ENCODE measurements at places on chromosomes 3 and 15.

- DNase-seq = no peak
These were observed 95.4 kb downstream of the ZNF621 start for GRCh38 chr3:40620151-40620550.

GRCh38 chr3:170553788-170554757, 31.8 kb downstream of the SLC7A14 start:
- DNase-seq = no peak

DNA sequence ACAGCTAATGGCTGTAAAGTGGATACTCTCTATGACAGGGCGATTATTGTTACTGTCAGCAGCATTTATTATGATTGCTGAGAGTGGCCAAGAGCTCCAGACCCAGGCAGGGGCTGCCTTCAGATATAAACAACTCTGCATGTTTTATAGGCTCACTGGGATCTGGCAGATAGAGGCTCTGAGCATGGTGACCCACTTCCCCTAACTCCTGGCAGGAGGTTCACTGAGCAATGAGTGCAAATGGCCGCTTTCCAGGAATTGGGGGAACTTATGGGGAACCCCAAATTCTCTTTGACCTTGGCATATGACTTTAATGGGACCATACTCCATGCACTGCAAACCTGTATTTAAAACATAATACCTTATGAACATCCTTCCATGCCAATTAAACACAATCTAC, 59.0 kb downstream of the SCN5A start:
- no peak for DNase-seq

DNA sequence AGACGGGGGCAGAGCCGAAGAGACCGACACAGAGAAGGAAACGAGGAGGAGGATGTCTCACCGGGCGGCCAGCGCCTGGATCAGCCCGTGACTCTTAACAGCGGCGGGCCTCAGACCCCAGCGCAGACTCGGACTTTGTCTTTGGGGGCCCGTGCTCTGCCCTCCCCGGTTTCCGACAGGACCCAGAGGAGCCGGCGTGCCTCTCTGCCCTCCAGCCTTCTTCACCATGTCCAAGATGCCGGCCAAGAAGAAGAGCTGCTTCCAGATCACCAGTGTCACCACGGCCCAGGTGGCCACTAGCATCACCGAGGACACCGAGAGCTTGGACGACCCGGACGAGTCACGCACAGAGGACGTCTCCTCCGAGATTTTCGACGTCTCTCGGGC, 1.0 kb downstream of the TSC22D2 start:
- DNase-seq = no peak

GRCh38 chr3:42841332-42841731, 32.1 kb downstream of the ACKR2 start:
- DNase-seq = no peak

DNA sequence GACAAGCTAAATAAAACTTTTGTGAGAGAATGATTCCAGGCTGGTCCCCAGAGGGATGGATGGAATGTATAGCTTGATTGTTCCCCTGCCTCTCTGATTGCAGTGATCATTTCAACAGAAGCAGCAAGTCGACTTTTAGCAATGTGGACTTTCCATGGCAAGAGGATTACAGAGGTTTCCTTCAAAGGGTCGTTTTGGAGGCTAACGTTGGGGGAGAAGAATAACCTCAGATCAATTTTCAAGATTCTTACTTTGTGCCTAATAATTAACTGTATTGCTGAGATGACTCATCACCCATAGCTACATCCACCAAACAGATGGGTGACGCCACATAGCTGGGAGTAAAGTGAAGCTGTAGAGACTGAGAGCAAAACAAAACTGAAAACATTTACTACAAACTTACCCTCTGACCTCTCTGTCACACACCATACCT, 79.9 kb downstream of the GTPBP8 start:
- DNase-seq = no peak

- DNase-seq = no peak
These were observed 62.4 kb upstream of the MEF2A start for GRCh38 chr15:99503411-99503810.

Measured in NCI-H1048 (cell line).